Stimulated activated CD8-positive, alpha-beta memory T cell treated with anti-CD3 and anti-CD28 coated beads, Interleukin-12 subunit alpha, Interleukin-12 subunit beta, amount 100 ng/mL, for 1 hour (primary cell): ENCODE measurements at places on chromosomes 7 and 10.

DNA sequence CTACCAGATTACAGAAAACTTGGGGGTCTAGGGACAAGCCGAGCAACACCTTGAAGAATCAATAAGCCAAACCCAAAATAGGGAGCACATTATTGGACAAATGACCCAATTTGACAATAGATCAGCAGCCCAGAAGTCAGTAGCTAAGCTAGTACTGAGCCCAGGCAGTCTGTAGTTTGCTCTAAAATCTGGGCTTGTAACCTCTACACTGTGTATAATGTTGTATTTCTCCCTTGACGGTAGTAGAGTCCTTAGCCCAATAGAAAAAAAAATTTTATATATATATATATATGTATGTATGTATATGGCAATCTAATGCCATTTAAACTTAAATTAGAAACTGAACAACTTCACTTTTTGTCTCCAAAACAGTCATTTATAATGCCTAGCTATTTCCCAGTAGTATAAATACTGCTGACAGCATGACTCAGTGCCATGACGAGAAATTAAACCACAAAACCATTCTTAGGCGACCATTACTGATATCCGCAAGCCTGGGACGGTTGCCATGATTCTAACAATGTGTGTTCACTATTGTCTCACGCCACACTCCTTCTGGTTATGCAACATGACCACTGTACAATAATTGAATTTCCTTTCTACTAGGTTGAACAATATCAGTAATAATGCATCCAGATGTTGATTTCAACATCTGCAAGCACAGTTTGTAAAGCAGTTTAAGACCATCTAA, 110.5 kb downstream of the IPMK start:
- DNase-seq = no peak

DNA sequence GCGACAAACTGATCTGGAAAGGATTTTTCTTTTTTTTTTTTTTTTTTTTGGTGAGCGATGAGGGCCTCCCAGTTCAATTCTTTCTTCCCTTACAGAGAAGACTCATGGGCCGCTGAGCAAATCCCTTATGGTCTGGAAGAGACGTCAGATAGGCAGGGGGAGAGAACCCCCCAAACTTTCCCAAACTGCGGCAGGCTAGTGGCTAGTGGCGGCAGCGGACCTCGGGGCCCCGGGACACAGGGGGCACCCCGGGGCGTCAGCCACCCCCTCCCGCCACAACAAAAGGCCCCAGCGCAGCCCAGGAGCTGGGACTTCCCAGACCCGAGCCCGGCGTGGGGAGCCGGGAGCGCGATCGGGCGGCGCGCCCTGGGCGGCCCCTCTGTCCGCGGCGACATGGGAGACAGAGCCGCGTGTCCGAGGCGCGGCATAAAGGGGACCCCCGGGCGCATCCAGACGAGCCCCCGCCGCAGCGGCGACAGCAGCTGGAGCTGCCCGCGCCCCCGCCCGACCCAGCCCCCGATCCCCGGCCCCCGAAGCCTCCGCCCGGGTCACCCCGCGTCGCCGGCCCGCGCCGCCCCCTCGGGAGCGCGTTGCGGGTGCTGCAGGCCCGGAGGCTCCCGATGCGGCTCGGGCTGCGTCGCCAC, 755 bp downstream of the FAM171A1 start:
- no peak for DNase-seq

GRCh38 chr10:86345859-86346798, 20.5 kb downstream of the GRID1 start:
- no peak for DNase-seq

GRCh38 chr7:126589068-126589684, 663.6 kb downstream of the GRM8 start:
- no peak for DNase-seq

DNA sequence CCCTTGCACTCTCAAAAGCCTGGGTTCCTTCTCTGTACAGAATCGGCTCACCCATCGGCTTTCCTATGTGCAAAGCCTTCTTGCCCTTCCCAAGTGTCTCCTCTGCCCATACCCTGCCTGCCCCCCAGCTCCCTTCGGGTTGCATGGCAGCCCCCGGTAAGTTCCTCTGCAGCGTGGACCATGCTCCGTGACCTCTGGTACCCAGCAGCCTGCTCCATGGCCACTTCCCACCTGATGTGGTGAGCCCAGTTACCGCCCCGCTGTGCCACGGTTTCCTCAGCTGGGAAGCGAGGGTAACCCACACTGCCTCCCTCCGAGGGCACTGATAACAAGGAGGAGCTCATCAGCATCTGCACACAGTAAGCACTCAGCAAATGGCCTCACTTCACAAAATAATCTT, 106.8 kb upstream of the DDC start:
- DNase-seq = no peak

DNA sequence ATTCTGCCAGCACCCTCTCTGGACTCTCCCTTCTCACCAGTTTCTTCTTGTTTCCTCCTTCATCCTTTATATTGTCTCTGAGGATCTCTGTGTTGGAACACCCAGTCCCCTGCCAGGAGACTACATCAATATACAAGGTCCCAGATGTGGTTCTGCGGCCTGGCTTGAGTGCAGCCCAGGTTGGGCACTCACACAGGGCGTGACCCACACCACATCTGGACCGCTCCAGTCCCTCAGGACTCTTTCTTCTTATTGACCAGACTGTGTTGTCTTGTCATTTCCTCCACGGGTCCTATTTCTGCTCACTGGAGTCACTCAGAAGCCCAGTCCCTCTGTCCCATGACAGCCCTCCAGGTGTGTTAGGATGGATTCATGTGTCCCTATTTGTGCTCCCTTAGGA, 26.0 kb downstream of the NKX2-3 start:
- DNase-seq = no peak

DNA sequence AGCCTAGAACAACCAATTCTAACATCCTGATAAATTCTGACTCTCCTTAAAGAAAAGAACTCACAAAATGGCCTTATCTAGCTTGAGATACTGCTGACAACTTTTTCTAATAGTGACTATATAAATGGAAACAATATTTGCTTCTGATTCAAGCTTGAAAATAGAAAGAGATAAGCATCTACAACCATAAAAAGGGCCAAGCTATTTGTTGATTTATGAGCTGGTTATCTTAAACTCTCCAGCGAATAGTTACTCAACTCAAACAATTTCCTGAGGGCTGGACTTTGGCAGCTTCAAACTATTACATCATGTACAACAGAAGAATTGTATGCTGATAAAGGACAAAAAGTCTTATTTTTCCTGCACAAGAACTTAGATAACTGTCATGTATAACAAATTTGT, 4.6 kb downstream of the USP54 start:
- no peak for DNase-seq

DNA sequence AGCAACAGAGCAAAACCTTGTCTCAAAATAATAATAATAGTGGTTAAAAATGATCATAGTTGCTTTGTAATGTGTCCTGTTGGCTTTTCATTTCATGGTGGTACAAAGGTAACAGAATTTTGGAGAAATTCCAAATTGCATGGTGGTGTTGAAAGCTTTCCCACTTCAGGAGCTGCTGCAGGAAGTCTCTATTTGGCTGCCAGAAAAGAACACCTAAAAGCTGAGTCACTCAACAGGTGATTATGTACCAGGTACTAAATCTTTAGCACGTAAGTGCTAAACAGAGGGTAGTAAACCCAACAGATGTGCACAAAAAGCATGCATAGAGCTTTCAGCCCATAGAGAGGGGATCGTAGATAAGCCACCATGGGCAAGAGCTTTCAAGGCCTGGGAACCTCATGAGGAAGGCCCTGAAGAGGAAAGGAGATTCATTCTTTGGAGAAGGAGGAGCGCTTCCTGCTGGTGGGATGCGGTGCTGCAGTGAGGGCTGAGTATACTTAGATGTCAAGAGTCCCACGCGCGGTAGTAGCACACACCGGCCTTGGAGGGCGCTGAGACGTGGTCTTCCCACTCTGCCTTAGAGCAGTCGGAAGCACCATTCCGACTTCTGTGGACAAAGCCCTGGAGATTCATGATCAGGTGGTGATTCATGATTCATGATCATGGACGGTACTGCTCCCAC, 118.7 kb downstream of the RALA start:
- DNase-seq = no peak

GRCh38 chr7:142379201-142379885, 121.5 kb upstream of the PRSS58 start:
- DNase-seq = no peak
